ENCODE measurements at places on chromosomes 2 and 18.

- DNase-seq = no peak
These were observed 279.9 kb upstream of the NCKAP5 start for GRCh38 chr2:133848111-133848649.

- no peak for DNase-seq
These were observed 39.3 kb downstream of the TRABD2A start for GRCh38 chr2:84841577-84841976.

DNA sequence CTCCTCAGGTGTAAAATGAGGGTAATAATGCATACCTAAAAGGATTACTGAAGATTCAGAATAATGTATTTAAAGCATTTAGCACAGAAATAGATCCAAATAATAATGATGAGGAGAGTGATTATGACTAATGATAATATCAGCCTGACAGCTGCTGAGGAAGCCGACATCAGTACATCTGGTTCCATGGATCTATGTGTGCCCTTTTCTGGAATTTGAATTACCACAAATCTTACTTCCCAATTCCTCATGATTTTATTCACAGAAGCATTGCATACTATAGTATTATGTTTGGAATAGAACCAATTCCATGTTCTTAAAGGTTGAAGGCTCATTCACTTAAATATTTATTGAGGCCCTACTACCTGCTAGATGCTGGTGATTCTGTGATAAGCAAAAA lies 248.9 kb upstream of the THUMPD2 start:
- no peak for DNase-seq

GRCh38 chr2:25320077-25320476 lies 21.6 kb downstream of the DNMT3A start:
- no peak for DNase-seq

DNA sequence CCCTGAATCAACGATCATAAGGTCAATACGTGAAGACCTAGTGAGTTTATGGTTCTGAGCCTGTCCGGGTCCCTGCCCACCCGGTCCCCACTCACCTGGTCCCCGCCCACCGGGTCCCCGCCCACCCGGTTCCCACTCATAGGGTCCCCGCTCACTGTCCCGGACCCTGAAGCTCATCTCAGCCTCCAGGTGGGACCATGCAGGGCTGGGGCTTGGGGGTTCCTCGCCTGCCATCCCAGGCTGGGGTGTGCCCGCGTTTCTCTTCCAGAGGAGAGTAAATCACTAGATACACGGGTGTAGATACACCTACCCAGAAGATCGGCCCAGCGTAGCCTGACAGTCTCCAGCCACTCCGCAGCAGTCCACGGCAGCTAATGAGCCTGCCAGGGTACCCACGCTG lies 131.5 kb downstream of the MBP start:
- DNase-seq = no peak

- DNase-seq = no peak
These were observed 28.8 kb downstream of the ANKRD30B start for GRCh38 chr18:14776801-14777200.

- no peak for DNase-seq
These were observed 228.1 kb downstream of the RBM43 start for GRCh38 chr2:151033271-151034248.

DNA sequence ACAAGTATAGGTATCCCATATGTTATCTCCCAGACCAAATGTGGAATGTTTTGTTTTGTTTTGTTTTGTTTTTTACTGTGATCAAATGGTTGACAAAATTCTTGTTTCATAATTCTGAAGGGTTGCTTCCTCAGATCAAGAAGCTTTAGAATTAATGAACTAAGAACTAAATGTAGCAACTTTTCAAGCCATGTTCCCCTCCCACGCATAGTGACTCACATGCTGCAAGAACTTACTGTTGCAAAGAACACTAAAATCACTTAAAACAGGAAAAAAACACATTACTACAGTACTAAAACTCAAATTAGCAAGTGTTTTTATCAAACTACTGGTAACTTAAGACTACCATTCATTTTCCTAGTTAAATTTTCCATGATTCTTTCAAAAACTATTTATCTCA lies 30.6 kb downstream of the HNRNPLL start:
- DNase-seq = no peak

GRCh38 chr18:44786688-44787087 lies 106.0 kb downstream of the SETBP1 start:
- peak; percentile 2 for DNase-seq

DNA sequence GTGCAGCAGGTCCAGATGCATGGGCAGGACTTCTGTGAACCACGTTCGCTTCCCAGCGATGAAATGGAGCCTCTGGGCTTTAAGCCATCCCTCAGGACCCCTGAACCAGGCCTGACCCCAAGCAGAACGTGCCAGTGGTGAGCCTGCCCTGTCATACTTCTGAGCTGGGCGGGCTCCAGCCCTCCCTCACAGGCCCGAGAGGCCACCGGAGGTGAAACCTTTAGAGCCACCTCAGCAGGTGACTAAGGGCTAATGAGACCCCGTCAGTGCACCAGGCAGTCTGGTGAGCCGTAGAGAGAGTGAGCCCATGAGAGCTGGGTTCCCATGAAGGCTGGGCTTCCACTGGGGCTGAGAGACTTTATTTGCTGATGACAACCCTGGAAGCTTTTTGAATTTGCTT lies 8.9 kb upstream of the MAL start:
- no peak for DNase-seq

GRCh38 chr2:218075975-218076811 lies 7.1 kb downstream of the RUFY4 start:
- DNase-seq = no peak

DNA sequence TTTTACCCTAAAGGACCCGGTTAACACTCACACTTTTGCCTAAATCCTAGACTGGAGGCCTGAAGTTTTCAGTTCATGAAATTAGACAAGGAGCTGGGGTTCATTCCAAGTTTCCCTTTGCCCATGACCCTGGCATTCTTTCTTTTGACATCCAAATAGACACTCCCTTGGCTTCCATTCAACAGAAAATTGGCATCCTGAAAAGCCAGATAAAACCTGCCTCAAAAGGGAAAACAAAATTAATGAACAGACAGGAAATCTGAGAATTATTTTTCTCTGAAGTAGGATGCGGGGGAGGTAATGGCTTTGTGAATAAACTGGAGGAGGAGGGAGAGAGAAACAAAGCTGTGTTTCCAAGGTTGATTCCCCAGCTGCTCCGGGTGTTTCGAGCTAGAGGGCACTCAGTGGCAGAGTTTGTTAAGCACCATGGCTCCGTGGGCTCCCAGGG lies 41.0 kb downstream of the SPP2 start:
- DNase-seq = no peak

DNA sequence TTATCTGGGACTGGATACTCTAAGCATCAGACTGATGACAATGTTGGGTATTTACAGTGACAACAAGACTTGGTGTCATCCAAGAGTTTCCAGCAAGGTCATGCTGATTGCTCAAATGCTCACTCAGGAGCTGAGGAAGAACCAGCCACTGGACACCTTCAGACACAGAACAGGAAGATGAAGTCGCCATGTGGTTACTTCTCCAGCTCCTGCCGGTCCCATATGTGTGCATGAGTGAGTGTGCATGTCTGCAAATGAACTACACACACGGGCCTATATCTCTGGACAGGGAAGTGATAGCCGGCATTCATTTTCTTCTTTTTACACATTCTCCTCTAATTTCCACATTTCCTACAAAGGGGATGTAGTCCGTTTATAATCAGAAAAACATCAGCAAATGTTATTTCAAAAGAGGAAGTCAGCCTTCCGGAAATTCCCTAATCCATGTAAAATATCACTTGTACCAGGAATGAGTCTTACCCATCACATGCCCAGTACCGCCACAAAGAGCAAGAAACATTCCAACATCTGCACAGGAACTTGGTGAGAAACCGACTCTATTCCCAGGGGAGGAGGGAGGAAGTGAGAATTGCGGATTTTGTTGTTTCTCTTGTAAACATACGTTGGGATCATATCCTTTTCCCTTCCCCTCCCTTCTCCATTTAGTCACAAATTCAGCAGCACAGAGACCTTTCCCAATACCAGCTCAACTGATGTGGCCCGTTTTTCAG lies 10.8 kb downstream of the RFX8 start:
- no peak for DNase-seq

DNA sequence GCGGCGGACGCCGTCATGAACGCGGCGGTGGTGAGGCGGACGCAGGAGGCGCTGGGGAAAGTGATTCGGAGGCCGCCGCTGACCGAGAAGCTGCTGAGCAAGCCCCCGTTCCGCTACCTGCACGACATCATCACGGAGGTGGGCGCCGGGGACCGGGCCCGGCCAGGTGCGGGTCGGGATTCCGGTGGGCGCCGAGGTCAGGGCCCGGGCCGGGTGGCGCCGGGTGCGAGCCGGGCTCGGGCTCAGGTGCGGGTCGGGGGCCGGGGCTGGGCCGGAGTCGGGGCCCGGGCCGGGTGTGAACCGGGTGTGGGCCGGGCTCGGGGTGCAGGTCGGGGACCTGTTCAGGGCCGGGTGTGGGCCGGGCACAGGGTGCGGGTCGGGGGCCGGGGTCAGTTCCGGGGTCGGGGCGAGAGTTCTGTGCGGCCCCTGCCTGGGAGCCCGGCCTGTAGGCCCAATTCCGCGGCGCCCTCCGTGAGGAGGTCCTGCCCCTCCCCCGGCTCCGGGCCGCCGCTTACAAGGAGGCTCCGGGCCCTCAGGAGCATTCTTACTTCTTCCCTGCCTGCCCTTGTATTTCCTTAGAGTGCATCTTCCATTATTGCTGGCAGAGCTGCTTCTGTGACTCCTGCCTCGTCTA lies 447 bp downstream of the TRAF3IP1 start:
- no peak for DNase-seq

GRCh38 chr2:241232736-241233575 lies 44.5 kb downstream of the ANO7 start:
- no peak for DNase-seq

DNA sequence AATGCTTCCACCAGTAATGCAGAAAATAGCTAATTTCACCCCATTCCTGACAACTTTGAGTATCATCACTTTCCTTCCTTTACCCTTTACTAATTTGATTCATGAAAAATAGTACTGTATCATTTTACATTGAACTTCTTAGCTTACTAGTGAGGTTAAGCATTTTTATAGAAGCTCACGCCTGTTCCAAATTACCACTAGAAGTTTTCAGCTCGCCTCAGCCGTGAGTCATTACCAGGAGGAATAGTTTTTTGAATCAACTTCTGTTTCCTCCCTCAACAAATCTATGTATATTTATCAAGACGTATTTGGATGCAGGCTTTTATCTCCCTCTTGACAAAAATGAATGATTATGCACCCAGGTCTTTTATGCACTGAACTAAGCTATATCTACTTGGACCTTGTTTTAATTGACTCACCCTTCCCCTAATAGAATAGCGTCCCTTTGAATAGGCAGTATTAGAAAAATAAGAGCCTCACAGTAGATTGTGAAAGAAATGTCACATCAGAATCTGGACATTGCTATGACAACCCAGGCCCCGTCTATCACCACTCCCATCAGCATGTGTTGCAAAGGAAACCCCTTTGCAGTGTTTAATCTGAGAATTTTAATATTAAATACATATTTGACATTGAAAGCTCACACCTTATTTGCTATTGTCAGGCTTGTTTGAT lies 207.4 kb upstream of the NRP2 start:
- DNase-seq = no peak

DNA sequence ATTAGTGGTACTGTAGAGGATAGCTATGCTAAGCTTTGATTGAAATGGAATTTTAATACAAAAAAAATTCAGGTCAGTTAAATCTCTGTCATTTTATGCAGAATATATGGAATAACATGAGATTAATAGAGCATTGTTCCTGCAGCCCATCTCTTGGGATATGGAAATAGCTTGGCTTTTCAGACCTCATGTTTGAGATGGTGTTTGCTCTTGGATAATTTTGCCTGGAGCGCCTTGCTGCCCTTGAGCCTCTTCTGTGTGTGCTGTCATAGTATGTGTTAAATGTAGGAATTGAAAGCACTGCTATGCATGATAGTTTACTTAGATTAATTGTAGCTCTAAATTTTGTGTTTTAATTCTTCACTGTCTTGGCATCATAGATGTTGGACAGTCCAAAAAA lies 27.7 kb downstream of the GALNT1 start:
- DNase-seq = no peak

GRCh38 chr18:10049747-10050146 lies 135.9 kb downstream of the VAPA start:
- DNase-seq = no peak

DNA sequence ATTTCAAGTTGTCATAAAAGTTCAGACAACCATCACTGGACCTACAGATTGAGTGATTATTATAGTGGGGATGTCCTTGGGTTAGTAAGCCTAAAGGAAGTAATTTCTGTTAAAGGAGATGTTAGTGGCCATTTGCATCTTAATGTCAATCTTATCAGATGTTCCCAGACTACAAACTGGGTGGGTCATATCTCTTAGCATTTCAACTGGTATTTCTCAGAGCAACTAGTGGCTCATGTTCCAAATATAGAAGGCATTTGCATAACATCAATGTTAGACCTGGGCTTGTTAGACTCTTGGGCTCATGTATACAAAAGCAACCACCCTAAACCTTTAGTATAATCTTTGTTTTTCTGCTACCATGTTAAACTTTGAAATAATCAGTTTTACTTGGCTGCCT lies 17.9 kb downstream of the PLEKHA3 start:
- no peak for DNase-seq

GRCh38 chr2:124625561-124625960 lies 600.5 kb downstream of the CNTNAP5 start:
- no peak for DNase-seq

DNA sequence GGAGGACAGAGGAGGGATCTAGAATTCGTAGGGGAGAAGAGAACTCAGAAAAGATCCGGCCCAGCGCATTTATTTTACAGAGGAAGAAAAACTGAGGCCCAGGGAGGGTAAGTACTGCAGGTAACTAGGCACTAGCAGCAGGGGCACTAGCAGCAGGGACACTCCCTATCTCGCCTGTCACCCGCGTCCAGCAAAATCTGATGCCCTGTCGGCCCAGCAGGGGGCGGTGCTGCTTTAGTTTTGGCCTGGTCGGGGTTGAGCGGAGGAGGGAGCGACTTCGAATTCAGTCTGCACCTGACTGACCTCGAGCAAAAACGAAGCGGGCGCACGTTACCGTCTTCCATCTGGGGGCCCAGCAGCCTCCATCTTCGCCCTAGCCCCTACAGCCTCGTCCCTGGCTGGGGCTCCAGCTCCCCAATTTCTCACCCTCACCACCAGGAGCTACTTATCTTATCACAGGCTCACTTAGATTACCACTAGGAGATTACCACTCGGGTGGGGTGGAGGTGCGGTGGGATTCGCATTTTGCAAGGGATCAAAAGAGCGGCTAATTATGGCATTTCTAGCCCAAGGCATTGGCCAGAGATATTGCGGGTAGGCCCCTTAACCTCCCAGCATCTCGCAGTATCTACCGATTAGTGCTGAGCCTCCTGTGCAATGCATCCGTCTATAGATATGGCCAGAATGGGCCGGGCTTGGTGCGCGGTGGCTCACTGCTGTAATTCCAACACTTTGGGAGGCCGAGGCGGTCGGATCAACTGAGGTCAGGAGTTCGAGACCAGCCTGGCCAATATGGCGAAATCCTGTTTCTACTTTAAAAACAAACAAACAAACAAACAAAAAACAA lies 17.8 kb upstream of the CD8A start:
- peak; percentile 95 for DNase-seq

GRCh38 chr2:105834931-105835330 lies 90.2 kb downstream of the NCK2 start:
- peak; percentile 49 for DNase-seq
